ENCODE measurements at places on chromosomes 5 and 9. TPM values are rescaled to one million over a fixed set of nuclear protein-coding genes. Genes with fewer than 3 reads are reported as not detected.

The SLC6A3 gene
- total RNA-seq, result not detected

The PCDH12 gene
- total RNA-seq, result 0.18 TPM

The HRCT1 gene
- 1.7 TPM for total RNA-seq

The SHISAL2B gene
- total RNA-seq, result not detected

The GABRA1 gene
- not detected for total RNA-seq

The SMAD5 gene
- 101 TPM for total RNA-seq

GRCh38 chr9:17019398-17019797, 115.4 kb upstream of the CNTLN start:
- no peaks in the 10 kb centered on the region for H3K36me3 ChIP-seq
- no peaks in the 10 kb centered on the region for H3K27me3 ChIP-seq
- DNase-seq, result no peak
- peaks cover 12% of the 10 kb centered on the region for H3K4me1 ChIP-seq
- H3K4me3 ChIP-seq, result no peak overlapping the region

- H3K36me3 ChIP-seq, result peaks cover 53% of the 10 kb centered on the region
- peak; percentile 5 for DNase-seq
- H3K4me1 ChIP-seq, result no peaks in the 10 kb centered on the region
- no peaks in the 10 kb centered on the region for H3K27me3 ChIP-seq
- H3K4me3 ChIP-seq, result no peak overlapping the region
- no peak overlapping the region for H3K27ac ChIP-seq
Measured at GRCh38 chr9:135811801-135812200, 95.5 kb downstream of the CAMSAP1 start.

DNA sequence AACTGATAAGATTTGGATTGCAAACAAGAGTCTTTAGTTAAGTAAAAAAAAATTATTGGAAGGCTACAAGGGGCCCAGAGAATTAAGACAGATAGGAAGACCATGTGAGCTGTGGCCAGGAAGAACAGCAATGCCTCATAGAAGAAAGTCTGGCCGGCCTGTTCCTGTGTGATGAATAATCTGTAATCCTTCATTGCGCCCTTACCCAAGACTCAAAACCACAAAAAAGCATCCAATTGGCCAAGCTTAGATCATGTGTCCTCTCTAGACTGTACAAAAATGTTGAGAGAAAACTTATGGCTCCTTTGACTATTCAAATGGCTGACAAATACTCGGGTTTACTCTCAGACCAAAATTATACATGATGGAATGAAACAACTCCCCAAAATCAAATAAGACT, 1383.5 kb downstream of the PTPRD start:
- no peak overlapping the region for H3K4me3 ChIP-seq
- DNase-seq, result no peak
- no peaks in the 10 kb centered on the region for H3K36me3 ChIP-seq
- no peak overlapping the region for H3K27ac ChIP-seq
- no peaks in the 10 kb centered on the region for H3K27me3 ChIP-seq
- no peaks in the 10 kb centered on the region for H3K4me1 ChIP-seq

GRCh38 chr9:135714242-135715055, 12.5 kb downstream of the KCNT1 start:
- H3K4me3 ChIP-seq, result no peak overlapping the region
- H3K36me3 ChIP-seq, result no peaks in the 10 kb centered on the region
- no peak for DNase-seq
- H3K27me3 ChIP-seq, result peaks cover 29% of the 10 kb centered on the region

GRCh38 chr5:74201334-74202081, 439.0 kb downstream of the ENC1 start:
- no peaks in the 10 kb centered on the region for H3K36me3 ChIP-seq
- peak; percentile 51 for DNase-seq
- H3K27ac ChIP-seq, result no peak overlapping the region
- peaks cover 6% of the 10 kb centered on the region for H3K4me1 ChIP-seq
- no peaks in the 10 kb centered on the region for H3K27me3 ChIP-seq

DNA sequence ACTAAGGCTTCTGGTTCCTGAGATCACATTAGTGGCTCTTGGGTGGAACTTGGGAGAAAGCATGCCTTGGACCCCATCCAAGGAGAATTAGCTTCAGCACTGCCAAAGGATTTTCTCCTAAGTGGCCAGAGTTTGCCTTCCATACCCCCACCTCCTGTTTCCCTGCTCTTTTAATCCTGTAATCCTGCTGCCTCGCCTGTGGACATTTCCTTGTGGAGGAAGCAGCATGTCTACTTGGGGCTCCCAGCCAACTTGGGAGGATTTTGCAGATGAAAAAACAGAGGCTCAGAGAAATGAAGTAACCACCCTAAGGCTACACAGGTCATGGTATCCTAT, 1.6 kb downstream of the ARSI start:
- peak overlapping the region; percentile 6 for H3K4me3 ChIP-seq
- peak overlapping the region; percentile 54 for H3K27ac ChIP-seq
- DNase-seq, result peak; percentile 46
- H3K4me1 ChIP-seq, result peaks cover 45% of the 10 kb centered on the region
- no peaks in the 10 kb centered on the region for H3K27me3 ChIP-seq

GRCh38 chr9:127170652-127171051, 48.2 kb upstream of the ANGPTL2 start:
- DNase-seq, result no peak
- H3K4me3 ChIP-seq, result no peak overlapping the region
- no peak overlapping the region for H3K27ac ChIP-seq
- H3K36me3 ChIP-seq, result no peaks in the 10 kb centered on the region
- H3K27me3 ChIP-seq, result no peaks in the 10 kb centered on the region

- no peaks in the 10 kb centered on the region for H3K36me3 ChIP-seq
- no peaks in the 10 kb centered on the region for H3K4me1 ChIP-seq
- no peaks in the 10 kb centered on the region for H3K27me3 ChIP-seq
- no peak overlapping the region for H3K27ac ChIP-seq
- DNase-seq, result no peak
Measured at GRCh38 chr5:67855523-67855922, 360.0 kb upstream of the PIK3R1 start.

- no peaks in the 10 kb centered on the region for H3K36me3 ChIP-seq
- peak; percentile 10 for DNase-seq
- no peaks in the 10 kb centered on the region for H3K27me3 ChIP-seq
Measured at GRCh38 chr5:53359916-53360517, 120.4 kb upstream of the FST start.

DNA sequence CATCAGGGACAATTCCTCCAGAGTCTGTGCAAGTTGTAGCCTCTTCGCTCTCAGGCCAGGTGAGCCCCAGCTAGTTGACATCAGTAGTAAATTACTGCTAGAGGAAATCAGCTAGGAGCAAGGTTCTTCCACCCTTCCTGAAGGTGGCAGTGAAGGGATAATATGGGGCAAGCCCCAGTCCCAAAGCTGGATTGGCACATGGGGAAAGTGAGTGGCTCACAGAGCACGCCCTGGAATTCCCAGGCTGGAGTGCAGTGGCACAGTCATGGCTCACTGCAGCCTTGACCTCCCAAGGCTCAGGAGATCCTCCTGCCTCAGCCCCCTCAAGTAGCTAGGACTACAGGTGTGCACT, 82.1 kb downstream of the CYFIP2 start:
- DNase-seq, result no peak
- H3K27me3 ChIP-seq, result no peaks in the 10 kb centered on the region
- no peaks in the 10 kb centered on the region for H3K36me3 ChIP-seq
- no peak overlapping the region for H3K27ac ChIP-seq
- no peak overlapping the region for H3K4me3 ChIP-seq

DNA sequence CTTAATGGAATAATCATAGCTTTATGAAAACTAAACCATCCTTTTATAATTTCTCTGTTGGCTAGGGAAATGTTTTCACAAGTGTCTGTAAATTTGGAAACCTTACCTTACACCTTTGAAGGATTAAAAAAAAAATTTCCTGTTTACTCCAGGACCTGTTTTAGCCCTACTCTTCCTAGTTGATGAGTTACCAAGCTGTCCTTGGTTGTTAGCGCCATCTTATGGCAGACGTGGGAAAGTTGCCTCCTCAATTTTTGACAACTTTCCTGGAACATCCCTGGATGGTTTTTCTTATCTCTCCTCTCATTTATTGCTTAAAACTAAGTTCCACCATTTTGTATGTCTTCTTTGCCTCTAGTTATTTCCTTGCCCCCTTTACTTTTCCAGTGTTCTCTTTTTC, 25.7 kb downstream of the ZSWIM6 start:
- no peak overlapping the region for H3K27ac ChIP-seq
- no peaks in the 10 kb centered on the region for H3K27me3 ChIP-seq
- no peak overlapping the region for H3K4me3 ChIP-seq
- peaks cover 7% of the 10 kb centered on the region for H3K4me1 ChIP-seq

DNA sequence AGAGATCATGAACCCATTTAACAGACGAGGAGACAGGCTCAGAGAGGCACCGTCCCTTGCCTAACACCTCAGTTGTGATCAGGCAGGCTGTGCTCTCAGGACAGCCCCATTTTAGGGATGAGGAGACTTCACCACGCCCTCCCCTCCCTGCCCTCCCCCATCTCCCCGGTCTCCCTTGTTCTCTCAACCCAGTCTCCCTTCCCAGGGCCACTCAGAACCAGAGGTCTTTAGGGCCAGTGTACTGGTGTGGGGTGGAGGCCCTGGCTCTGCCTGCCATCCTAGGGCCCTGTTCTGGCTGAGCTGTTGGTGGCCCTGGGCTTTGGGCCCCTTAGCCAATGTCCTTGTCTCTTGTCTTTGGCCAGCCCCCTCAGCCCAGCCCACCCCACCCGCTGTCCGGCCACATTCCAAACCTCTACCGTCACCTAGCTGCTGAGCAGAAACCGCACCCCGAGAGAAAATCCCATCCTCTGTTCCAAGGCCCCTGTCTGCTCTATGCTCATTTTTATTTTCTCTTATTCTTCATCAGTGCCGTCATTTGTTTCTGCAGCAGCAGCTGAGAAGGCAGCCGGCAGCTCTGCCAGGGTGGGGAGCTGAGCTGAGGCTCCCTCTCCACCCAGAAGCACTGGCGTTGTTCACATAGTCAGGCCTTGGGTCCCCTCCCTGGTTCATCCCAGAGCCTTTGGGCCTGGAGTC, 33.9 kb downstream of the OLFML2A start:
- H3K27me3 ChIP-seq, result no peaks in the 10 kb centered on the region
- H3K27ac ChIP-seq, result peak overlapping the region; percentile 95
- peaks cover 23% of the 10 kb centered on the region for H3K4me1 ChIP-seq
- DNase-seq, result peak; percentile 90

GRCh38 chr9:131503626-131504465, 1.1 kb downstream of the POMT1 start:
- H3K27me3 ChIP-seq, result no peaks in the 10 kb centered on the region
- H3K27ac ChIP-seq, result peak overlapping the region; percentile 73
- peaks cover 20% of the 10 kb centered on the region for H3K36me3 ChIP-seq

DNA sequence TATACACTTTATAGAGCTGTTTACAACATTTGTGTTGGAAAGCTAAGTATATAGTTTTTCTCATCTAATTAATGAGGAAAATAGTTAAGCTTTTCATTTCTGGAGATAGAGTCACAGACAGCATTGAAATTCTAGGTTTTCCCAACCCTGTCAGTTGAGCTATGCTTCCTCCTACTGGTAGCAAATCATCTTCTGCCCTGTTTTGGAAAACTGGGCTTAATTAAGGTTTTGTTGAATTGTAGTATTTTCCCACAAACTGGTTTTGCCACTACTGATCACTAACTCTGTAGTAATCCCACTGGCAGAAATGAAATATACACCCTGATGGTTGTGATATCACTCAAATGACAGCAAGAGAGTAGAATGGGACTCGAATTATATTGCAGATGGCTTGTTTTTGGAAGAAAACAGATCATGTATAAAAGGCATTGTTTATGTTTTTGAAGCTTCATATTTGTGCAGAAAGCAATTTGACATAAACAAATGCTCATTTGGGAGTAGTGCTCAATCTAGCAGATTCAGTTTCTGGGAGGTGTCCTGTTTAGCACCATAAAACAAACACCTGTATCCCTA, 46.6 kb downstream of the CD180 start:
- no peaks in the 10 kb centered on the region for H3K27me3 ChIP-seq
- DNase-seq, result peak; percentile 48
- no peak overlapping the region for H3K4me3 ChIP-seq
- H3K27ac ChIP-seq, result no peak overlapping the region
- H3K36me3 ChIP-seq, result peaks cover 14% of the 10 kb centered on the region
- H3K4me1 ChIP-seq, result peaks cover 2% of the 10 kb centered on the region

DNA sequence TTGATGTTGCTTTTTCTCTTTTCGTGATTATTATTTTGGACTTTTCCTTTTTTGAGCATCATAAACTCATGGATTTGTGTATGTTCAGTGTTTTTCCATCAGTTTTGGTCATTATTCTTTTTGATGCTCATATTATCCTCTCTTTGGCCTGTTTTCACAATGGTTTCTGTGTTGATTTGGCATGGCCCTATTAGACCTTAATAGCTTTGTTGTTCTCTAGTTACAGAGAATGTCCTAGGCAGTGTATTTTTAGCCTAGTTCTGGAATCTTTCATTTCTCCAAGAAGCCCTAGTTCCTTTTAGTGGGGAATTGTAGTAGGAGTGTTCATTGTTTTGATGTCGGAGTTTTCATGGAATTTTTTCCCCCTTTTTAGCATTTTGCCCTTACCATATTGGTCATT, 41.3 kb upstream of the ROPN1L start:
- no peaks in the 10 kb centered on the region for H3K4me1 ChIP-seq
- peaks cover 17% of the 10 kb centered on the region for H3K36me3 ChIP-seq
- H3K27ac ChIP-seq, result no peak overlapping the region
- DNase-seq, result no peak
- no peaks in the 10 kb centered on the region for H3K27me3 ChIP-seq

- no peaks in the 10 kb centered on the region for H3K4me1 ChIP-seq
- H3K4me3 ChIP-seq, result no peak overlapping the region
- peaks cover 21% of the 10 kb centered on the region for H3K27me3 ChIP-seq
Measured at GRCh38 chr5:159855476-159856191, 60.6 kb upstream of the ADRA1B start.

- H3K36me3 ChIP-seq, result no peaks in the 10 kb centered on the region
- H3K4me3 ChIP-seq, result no peak overlapping the region
- peaks cover 25% of the 10 kb centered on the region for H3K4me1 ChIP-seq
Measured at GRCh38 chr5:132095077-132095410, 21.5 kb downstream of the CSF2 start.

GRCh38 chr9:85528607-85529006, 213.1 kb downstream of the AGTPBP1 start:
- no peak overlapping the region for H3K27ac ChIP-seq
- no peaks in the 10 kb centered on the region for H3K27me3 ChIP-seq
- no peak overlapping the region for H3K4me3 ChIP-seq
- no peak for DNase-seq

GRCh38 chr9:69009708-69010107, 4.2 kb downstream of the PRKACG start:
- no peak for DNase-seq
- no peaks in the 10 kb centered on the region for H3K36me3 ChIP-seq
- H3K4me3 ChIP-seq, result no peak overlapping the region

DNA sequence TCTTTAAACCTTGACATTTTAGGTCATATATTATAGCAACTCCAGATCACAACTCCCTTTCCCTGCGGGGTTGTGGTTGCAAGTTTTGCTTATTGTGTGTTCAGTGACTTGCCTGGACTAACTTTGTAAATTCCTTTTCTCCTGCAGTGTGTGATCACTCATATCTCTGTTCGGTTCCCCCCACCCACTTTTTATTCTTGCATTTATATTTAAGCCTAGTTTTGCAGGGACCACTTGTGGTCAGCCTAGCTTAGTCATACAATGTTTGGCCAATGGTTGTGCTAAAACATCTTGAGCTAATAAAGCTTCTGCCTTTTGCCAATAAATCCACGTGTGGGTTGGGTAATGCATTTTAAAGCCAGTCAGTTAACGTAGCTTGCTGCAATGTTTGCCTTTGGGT, 146.5 kb upstream of the IRX4 start:
- no peaks in the 10 kb centered on the region for H3K4me1 ChIP-seq
- H3K4me3 ChIP-seq, result no peak overlapping the region
- H3K27me3 ChIP-seq, result no peaks in the 10 kb centered on the region
- no peak for DNase-seq
- H3K36me3 ChIP-seq, result no peaks in the 10 kb centered on the region

- no peaks in the 10 kb centered on the region for H3K36me3 ChIP-seq
- H3K27ac ChIP-seq, result no peak overlapping the region
- no peak for DNase-seq
- peaks cover 2% of the 10 kb centered on the region for H3K27me3 ChIP-seq
Measured at GRCh38 chr9:120890320-120891244, 13.6 kb upstream of the PHF19 start.
